CD4-positive, alpha-beta T cell (primary cell): ENCODE measurements at places on chromosomes 4 and X.

DNA sequence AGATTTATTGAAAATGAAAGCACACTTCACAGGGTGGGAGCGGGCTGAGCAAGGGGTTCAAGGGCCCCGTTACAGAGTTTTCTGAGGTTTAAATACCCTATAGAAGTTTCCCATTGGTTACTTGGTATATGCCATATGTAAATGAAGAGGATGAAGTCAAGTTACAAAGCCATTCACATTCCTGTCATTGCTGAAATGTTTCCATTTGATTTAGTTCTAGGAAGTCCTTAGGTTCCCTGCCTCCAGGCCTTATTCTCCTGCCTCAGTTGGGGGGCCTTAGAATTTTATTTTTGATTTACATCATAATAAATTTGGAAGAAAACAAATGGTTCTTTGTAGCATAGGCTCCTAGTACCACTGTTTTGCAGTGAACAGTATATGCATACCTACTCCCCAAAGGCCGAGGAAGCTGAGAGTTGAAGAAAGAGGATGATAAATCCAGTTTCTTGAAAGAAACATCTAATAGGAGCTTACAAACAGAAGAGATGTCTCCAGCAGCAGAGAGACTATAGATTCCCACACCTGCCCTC, 31.8 kb downstream of the SERTM2 start:
- DNase-seq: no peak

DNA sequence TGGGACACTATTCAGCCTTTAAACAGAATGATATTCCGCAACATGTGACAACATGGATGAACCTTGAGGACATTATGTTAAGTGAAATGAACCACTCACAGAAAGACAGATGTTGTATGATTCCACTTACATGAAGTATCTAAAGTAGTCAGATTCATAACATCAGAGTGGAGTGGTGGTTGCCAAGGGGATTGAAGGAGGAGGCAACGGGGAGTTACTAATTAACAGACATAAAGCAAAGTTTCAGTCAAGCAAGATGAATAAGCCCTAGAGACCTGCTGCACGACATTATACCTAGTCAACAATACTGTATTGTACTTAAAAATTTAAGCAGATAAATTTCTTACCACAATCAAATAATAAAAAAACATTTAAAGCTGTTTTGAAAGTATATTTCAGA, 105.0 kb upstream of the NR0B1 start:
- no peak for DNase-seq

- no peak for DNase-seq
These were observed 81.1 kb upstream of the SH3RF1 start for GRCh38 chr4:169351872-169352271.

DNA sequence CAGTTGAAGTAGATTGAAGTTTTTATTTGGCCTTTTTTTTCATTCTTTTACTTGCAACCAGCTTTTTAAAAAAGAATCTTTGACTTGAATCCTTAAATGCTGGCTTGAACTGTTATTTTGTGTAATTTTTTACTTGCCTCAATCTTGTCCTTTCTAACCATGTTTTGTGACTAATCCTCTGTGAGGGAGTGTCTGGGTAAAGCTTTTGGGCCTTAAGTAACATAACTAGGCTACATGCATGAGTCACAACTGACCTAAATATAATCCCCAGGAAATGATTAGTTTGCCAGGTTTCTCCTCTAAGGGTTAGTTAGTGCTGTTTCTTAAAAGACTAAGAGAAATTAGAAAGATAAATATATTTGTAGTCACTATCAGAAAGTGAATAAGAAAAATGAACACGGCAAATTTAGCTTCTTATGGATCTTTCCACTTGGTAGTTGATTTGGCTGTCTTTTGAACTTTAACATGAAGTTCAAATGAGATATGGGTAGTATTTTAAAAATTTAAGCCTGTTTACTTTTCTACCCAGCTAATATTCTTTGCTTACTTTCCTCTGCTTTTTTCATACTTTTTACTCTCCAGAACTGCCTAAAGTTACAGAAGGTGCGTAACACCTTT, 13.0 kb downstream of the EXOC1 start:
- no peak for DNase-seq

DNA sequence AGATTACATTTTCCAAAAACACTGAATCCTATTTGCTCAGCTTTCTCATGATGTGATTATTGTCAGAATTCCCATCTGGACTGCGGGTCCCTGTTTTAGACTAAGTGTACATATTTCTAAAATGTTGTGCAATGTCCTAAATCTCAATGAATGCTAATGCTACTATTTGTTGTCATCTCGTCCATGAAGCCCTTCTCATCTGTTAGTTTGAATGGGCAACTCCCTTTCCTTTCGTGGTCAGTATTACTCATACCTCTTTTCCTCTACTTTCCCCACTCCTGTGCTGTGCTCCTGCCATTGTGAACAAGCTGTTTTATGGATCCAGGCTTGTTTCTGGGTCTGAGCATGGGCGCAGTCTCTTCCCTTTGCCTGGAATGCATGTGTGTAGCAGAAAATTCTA, 91.0 kb downstream of the MID1 start:
- no peak for DNase-seq

GRCh38 chr4:23333556-23333945, 556.3 kb downstream of the PPARGC1A start:
- no peak for DNase-seq

GRCh38 chr4:52877694-52878093, 15.6 kb downstream of the RASL11B start:
- DNase-seq: no peak

- no peak for DNase-seq
These were observed 34.4 kb upstream of the CENPU start for GRCh38 chr4:184768296-184768695.

GRCh38 chr4:95676190-95676589, 127.4 kb upstream of the UNC5C start:
- no peak for DNase-seq

DNA sequence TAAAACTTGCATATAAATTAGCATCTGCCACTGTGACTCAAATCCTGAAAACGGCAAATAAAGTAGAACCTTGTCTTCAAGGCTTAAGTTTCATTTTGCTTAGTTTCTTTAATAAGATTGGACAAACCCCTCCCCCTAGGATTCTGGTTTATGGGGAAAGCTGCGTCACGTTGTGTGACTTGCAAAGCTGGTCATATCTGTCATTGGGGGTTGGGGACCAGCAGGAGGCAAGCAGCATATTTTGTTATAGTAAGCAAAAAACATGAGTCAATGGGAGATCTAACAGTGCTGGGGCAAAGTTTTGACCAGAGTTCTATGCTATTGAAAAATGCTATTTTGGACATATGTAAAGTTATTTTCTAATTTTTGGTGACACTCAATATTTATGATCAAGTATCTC, 407.3 kb downstream of the PCDH18 start:
- DNase-seq: no peak

GRCh38 chrX:115147220-115147619, 42.0 kb upstream of the RBMXL3 start:
- no peak for DNase-seq

GRCh38 chr4:133287396-133287795, 138.3 kb downstream of the PCDH10 start:
- DNase-seq: no peak

- no peak for DNase-seq
These were observed 87.8 kb downstream of the NCAPG start for GRCh38 chr4:17898553-17899055.

GRCh38 chrX:47250017-47250347, 17.2 kb downstream of the USP11 start:
- no peak for DNase-seq

GRCh38 chr4:48727666-48728459, 52.2 kb downstream of the FRYL start:
- DNase-seq: no peak

DNA sequence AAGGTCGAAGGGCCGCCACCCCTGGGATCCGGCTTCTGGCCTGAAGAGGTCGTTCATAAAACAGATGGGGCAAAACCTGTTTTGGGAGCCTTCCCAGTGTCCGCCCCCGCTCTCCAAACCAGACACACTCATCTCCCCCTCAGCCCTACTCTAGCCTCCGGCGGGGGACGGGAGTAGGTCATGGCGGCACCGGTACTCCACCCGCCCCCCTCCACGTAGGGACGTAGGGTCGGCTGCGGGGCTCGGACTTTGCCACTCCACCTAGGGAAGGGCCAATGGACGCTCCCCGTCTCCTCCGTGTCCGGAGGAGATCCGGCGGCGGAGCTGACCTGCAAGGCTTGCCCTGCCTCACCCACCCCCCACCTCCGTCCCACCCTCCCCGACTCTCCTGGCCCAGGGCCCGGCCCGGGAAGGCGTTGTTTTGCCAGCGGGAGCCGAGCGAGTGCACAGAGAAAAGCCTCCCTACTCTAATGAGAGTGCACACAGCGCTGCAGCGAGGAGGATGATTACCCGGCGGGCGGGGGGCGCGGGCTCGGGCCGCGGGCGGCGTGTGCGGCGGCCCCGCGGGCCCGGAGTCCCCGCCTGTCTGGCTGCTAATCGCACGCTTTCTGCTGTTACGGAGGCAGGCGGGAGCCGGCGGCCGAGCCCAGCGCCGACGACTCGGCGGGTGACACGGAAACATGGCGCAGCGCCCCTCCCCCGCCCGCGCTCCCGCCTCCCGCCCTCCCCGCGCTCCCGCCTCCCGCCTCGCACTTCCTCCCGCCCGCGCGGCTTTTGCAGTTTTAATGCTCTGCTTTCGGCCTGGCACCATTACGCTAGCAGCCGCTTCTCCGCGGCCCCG, 8.3 kb upstream of the BCOR start:
- DNase-seq: peak; percentile 64

DNA sequence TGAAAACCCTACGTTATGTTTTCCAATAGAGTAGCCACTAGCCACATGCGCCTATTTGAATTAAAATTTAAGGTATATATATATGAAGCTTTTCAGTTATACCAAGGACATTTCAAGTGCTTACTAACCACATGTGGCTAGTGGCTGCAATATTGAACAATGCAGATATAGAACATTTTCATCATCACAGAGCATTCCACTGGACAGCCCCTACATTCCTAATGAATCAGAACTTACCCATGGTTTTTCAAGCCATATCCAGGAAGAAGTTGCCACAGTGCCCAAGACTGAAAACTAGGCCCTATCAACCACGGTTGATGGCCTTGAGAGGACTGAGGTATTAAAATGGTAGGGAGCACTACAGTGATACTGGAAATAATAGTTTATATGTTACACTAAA, 29.7 kb downstream of the NEK1 start:
- DNase-seq: no peak

DNA sequence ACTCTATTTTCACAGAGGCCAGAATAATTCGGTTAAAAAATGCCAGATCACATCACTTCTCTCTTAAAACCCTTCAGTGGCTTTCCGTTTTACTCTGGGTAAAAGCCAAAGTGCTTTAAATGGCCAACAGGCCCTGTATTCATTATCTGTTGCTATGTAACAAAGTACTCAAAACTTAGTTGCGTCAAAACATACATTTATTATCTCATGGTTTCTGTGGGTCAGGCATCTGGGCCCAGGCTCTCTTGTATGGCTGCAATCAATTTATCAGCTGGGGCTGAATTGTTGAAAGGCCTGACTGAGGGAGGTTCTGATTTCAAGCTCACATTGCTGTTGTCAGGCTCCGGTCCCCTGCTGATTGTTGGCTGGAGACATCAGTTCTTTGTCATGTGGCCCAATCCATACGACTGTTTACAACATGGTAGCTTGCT, 72.7 kb upstream of the H2AZ1 start:
- DNase-seq: no peak

- no peak for DNase-seq
These were observed at the start of gene TCEAL1 for GRCh38 chrX:103628386-103629317. Gene TCEAL1, plus strand, starts transcription at chrX:103628975. Its CDS starts 942 bp downstream, at chrX:103629917.

DNA sequence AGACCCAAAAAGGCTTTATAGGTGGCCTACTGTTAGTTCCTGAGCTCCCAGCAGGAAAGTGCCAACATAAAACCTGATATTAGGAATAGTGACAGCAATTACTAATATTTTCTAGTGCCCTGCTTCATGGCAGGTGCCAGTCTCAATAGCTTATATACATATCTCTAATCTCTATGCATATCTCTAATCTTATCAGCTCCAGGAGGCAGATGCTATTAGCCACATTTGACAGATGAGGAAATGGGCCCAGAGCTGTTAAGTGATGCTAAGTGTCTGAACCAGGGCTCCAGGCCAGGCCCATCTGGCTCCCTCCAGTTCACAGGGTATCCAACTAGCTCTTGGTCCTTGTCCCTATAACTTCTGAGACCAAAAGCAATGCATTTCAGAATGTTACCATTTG, 142.5 kb downstream of the CHIC2 start:
- no peak for DNase-seq

GRCh38 chr4:141003193-141003592, 130.1 kb downstream of the RNF150 start:
- no peak for DNase-seq

GRCh38 chrX:17046478-17047097, 100.1 kb downstream of the REPS2 start:
- peak; percentile 21 for DNase-seq

GRCh38 chrX:154027986-154028385, 8.3 kb upstream of the IRAK1 start:
- no peak for DNase-seq

GRCh38 chrX:100591256-100592051, 6.7 kb downstream of the TNMD start:
- DNase-seq: no peak

- DNase-seq: no peak
These were observed 7.7 kb downstream of the GPR173 start for GRCh38 chrX:53056292-53056691.

DNA sequence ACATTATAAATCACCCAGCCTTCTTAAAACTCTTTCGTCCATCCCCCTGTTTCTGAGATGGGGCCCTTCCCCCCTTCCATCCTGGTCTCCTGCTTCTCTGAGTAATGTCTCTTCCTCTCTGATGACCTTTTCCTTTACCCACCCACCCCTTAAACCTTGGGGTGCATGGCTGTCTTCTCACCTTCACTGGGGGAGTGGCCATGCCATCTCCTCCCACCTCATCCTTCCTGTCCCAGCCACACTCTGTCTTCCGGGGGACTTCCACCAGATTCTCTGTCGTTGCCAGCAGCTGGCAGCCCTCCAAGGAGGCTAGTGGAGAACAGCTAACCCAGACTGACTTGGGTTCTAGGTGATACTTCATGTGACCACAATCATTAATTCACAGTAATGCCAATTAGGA, 83.2 kb upstream of the SCML1 start:
- DNase-seq: peak; percentile 37

DNA sequence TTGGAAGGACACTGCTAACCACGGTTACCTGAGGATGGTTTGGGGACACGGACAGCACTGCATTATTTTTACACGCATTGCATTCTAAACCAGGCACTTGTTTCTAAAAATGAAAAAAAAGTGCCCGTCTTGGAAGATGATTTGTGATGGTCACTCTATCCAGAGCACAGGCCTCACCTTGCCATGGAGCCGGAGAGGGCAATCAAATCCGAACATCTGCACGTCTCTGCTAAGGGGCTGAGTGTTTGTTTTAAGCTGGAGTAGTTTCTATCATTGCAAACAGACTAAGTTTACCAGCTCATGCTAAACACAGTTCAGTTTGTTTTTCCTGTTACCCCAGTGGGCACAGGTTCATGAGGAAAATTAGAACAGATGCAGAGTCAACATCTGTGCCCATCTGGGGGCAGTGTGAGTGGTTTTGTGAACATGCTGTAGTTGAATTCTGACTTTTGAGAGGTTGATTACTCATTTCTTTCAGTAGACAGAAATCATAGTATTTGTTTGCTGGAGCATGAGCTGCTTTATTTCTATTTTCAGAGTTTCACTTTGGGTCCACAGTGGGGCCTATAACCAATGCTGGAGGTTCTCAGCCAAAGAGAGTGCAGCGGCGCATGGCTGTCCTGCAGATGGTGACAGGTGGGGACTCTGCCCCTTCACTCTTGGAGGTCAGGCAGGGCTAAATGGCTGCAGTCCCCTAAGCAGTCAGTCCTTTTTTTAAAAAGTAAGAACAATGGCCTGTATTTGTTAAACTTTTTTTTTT, 65.4 kb upstream of the ENPP6 start:
- no peak for DNase-seq
